ENCODE measurements at places on chromosomes 12 and 14.
A peak's percentile ranks its signal among the peaks of the same experiment; 100 is the strongest.

- no peak for DNase-seq
Observed at GRCh38 chr12:70948236-70948975, 27.9 kb upstream of the PTPRR start.

GRCh38 chr12:70217416-70217815 is 25.8 kb upstream of the CNOT2 start:
- no peak for DNase-seq

GRCh38 chr12:107912421-107913004 is 138.0 kb downstream of the ASCL4 start:
- DNase-seq, result peak; percentile 69

- no peak for DNase-seq
Observed at GRCh38 chr12:53726341-53726740, 911 bp downstream of the CALCOCO1 start.

GRCh38 chr12:110079477-110080400 is 31.4 kb upstream of the C12orf76 start:
- DNase-seq, result peak; percentile 95

DNA sequence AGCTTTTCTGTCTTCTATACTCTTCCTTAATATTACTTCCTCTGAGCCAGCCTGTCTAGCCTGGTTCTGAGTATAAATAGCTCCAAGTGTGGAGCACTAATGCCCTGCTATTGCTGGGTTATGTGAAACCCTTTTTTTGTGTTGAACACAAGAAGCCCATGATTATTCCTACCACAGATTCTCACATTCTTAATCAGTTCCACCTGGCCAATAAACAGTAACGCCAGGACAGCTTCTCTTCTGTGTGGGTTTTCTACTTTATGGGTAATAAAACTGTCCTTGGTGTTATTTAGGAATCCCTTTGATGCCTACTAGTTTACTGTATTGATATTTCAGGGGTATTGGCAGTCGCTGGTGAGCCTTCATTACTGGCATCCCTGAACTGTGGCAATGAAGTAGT is 48.9 kb upstream of the LRIG3 start:
- DNase-seq, result no peak

DNA sequence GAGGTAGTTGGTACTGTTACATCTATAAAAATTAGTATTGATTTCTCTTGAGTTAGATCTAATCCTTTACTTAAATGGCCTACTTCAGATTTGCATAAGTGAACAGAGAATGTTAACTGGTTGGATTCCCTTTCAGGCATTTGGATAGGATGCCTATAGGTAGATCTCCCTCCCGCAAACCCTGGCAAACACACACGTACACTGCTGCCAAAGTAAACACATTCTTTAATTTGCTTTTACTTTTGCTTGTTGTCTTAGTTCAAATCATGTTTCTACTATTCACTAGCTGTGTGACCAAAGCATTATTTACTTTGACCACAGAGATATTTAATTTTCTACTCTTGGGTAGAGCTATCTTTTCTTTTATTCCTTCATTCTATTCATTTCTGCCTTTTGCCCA is 936.1 kb upstream of the FBXO33 start:
- DNase-seq, result no peak

DNA sequence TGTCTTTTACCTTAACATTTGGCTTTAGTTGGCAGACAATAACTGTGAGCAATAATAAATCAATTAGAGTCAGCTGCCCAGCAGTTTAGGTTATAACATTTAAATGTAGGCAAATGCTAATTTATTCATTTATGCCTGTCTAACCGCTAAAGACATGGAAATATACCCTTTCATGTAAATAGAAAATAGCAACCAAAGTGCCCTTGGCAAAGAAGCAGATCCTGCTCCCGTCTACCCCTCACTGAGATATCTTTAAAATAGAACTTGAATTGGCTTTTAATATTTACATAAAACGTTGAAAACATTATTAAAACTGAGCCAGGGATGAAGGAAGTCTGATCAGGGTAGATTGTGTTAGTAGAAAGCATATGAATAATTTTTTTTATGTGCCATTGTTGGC is 67.3 kb downstream of the ATP23 start:
- DNase-seq, result no peak

DNA sequence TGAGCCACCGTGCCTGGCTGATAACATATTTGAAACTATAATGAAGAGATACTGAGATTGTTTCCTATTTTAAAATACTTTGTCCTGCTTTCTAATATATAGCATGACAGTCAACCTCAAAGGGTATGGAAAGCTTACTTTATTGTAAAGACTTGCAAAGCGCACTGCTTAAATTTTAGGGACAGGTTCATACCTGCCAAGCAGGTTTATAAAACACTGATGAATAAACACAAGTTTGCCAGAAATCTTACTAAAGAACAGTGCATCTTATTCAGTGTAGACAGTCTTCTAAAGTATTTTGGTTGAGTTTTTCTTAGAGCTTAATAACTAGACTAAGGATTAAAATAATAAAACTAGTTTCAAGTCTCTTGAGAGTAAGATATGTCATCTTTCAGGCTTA is 4.8 kb downstream of the C12orf71 start:
- no peak for DNase-seq

DNA sequence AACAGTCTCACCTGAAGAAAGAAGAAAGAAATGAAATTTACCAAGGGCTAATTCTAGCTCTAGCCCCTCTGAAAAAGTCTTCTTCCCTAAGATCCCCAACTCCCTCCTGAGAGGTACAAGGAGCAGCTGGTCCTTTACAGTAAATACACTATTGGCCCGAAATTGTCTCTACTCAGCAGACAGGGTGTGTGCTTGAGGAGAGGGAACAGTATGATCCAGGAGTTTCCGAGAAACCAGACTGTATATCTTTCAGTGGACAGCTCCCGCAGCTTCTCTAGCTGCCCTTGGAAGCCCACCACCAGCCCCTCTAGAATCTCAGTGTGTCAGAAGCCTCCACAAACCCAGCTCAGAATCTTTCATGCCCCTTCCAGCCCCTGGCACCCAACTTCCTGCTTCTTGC is 8.1 kb downstream of the GPR84 start:
- no peak for DNase-seq

GRCh38 chr14:55053500-55053899 is 2.1 kb downstream of the MAPK1IP1L start:
- no peak for DNase-seq

DNA sequence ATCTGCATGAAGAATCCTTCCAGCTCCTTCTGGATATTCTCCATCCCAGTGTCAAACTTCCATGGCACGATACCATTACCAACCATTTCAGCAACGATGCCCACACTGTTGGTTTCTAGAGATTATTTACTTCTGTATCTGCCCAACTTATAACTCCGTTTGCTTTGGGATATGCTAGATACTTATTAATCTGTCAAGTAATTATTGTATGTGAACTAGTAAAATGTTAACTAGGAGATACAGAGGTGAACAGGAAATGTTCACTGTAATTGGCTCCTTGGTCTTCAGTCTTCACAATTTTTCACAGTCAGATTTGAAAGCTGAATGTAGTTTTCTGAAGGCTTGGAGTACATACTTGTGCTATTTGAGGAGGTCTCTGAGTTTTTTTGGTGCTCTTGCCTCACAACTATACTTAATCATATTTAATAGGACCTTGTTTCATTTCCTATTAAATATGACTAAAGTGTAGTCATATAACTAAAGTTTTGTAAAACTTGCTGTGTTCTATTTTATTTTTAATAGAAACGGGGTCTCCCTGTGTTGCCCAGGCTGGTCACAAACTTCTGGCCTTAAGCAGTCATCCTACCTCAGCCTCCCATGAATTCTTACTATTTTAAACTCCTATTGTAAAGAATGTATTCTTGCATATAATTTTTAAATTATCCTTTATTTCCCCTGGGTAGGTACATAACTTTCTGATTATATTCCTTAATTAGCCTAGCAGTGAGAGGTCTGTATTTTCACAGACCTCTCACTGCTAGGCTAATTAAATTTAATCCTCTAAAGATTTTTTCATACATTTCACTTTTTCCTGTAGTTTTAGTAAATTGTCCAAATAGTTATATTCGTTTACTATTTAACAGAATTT is 79.7 kb downstream of the FGD4 start:
- DNase-seq, result no peak

GRCh38 chr12:38155526-38156496 is 160.8 kb upstream of the ALG10B start:
- DNase-seq, result no peak

GRCh38 chr14:94021416-94022157 is 4.6 kb upstream of the OTUB2 start:
- DNase-seq, result no peak

- DNase-seq, result no peak
Observed at GRCh38 chr14:38129705-38130104, 78.0 kb upstream of the SSTR1 start.

GRCh38 chr14:89324501-89325298 is 92.3 kb downstream of the FOXN3 start:
- DNase-seq, result no peak

GRCh38 chr14:21476523-21476924 is 235 bp downstream of the RAB2B start:
- no peak for DNase-seq

DNA sequence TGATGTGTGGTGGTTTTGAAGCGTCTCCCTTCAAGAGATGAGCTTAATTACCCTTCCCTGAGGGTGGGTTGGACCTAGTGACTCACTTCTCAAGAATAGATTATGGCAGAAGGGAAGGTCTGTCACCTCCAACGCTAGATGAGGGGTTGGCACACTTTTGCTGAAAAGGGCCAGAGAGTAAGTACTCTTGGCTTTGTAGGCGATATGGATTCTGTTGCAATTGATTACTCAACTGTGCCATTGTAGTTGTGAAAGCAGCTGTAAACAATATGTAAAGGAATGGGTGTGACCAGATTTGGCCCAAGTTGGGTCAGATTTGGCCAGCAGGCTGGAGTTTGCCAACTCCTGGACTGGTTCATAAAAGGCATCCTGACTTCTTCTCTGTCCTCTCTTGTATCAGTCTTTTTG is 53.3 kb downstream of the SMIM41 start:
- DNase-seq, result no peak

DNA sequence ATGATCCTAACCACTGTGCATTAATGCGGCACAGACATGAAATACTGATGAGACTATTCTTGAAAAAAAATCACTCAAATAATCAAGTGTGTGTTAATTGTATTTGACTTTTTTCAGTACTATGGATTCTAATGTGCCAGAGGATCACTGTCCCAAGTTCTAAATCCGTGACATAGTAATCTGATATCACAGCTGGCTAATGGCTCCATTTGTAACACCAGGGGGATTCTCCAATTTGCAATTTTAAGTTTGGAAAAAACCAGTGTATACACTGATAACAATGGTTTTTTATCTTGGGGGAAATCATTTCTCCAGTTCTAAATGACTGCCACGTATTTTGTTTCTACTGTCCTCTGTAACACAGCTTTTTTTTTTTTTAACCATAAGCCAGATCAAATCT is 33.0 kb downstream of the MPHOSPH9 start:
- DNase-seq, result no peak

- DNase-seq, result no peak
Observed at GRCh38 chr14:92484132-92484823, 29.3 kb upstream of the RIN3 start.

- DNase-seq, result no peak
Observed at GRCh38 chr14:100116134-100116533, 43.3 kb downstream of the DEGS2 start.

- DNase-seq, result peak; percentile 14
Observed at GRCh38 chr14:62409626-62410300, 635.5 kb downstream of the KCNH5 start.

- no peak for DNase-seq
Observed at GRCh38 chr12:64269161-64269560, 47.1 kb upstream of the KICS2 start.

GRCh38 chr14:75628816-75629215 is 31.9 kb downstream of the ERG28 start:
- no peak for DNase-seq

- DNase-seq, result no peak
Observed at GRCh38 chr12:19916974-19917373, 451.4 kb upstream of the PDE3A start.

GRCh38 chr14:77738559-77739250 is 22.3 kb downstream of the SNW1 start:
- DNase-seq, result peak; percentile 12

DNA sequence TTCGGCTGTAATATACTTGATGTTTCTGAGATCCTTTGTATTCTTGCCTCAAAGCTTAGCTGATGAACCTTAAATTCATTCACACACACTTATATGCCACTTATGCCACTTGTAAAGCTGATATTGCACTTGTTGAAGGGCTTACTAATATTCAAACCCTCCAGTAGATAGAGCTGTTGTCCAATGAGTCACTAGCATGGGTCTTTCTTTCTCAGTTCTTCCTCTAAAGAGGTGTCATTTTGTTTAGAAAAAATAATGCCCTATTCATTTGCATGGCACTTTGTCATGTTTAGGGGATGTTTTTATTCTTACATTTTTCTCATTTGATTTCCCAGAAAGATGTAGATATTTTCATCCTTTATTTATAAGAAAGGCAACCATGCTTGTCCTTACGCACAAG is 56.4 kb downstream of the MON2 start:
- DNase-seq, result peak; percentile 20
